ENCODE measurements at places on chromosomes 12 and 14. TPM values are rescaled to one million over a fixed set of nuclear protein-coding genes. Genes with fewer than 3 reads are reported as not detected.
A peak's percentile ranks its signal among the peaks of the same experiment; 100 is the strongest.

Gene KRT6C
- total RNA-seq: not detected

Gene DAO
- not detected for total RNA-seq

Gene PRKD1
- total RNA-seq: 3.3 TPM

DNA sequence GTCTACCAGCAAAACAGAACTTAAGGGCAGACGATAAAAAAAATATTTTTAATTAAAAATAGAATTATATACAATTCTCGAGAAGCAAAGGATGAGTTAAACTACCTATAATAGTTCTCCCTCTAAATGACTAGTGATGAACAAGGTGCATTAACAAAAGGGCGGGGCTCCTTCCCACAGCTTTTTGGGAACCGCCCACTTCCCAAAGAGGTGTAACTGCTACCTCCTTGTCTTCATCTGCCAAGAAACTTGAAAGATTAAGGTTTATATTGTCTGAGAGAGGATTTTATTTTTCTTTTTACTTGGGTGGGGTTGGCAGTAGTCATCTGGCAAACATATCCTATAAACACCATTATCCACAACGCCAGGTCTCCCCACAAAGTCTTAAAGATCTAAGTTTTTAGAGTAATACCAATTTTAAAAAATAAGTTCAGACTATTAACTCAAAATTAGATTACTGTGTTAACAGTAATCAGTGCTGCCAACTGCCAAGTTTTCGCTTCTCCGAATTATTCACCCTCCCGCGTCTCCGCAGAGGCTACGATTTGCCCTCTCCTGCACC is 938 bp downstream of the RALGAPA1 start:
- no peak for DNase-seq

DNA sequence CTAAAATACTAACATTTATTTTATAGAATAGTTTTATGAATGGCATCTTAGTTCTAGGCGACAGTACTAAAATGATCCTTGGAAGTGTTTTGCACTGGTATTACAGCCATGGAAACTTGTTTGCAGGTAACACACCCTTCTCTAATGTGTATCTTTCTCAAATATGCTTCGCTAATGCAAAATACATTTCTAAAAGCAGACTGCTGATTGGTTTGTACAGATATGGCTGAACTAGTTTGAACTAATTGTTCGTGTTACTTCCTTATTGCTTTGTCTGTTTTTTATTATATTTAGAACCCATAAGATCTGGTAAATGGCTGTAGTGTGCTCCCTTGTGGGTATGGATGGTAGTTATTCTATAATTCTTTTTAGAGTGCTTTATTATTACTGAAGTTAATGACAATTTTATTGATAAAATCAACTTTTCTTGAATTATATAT is 53.0 kb downstream of the ATF7IP start:
- no peak for DNase-seq

GRCh38 chr14:50023671-50024490 is 92.5 kb downstream of the VCPKMT start:
- DNase-seq: no peak

DNA sequence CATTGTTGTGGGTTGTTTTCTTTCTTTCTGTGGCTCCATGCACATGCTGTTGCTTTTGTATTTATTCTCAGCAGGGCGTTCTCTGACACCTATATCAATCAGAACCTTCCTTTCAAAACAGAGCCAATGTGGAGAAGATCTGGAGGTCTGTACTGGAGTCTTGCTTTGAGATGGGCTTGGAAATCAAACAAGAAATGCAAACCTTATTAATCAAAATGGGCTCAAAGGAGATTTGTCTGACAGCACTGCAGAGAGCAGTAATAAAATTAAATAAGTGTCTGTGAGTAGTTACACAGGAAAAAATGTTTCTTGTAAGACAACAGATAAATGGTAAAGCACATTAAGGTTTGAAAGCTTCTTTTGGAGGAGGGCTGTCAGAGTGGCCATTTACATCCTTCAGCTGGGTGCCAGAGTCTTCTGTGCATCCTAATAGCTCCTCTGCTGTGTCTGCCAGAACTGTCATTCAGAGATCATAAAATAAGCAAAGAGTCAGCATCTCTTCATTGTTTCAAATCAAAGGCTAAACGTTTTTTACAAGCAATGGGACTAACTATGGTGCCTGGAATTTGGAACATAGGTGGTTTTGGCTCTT is 414.3 kb downstream of the NAV3 start:
- no peak for DNase-seq

DNA sequence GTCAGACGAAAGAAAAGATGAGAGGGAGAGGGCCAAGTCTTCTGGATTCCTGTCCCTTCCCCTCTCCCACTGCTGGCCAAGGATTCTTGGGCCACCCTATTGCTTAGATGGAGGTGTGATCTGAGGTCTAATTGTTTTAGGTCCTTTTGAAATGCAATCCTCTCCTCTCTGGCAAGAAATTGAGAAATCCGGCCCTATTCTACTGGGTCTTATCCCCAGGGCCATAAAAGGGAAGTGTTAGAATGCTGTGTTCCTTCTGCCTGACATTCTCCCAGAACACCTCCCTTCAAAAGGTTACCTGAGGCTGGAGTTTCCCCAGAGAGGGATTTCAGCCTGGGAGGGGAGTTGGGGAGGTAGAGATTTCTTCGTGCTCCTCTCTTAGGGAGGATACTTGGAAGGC is 4.4 kb downstream of the WNT5B start:
- DNase-seq: no peak

DNA sequence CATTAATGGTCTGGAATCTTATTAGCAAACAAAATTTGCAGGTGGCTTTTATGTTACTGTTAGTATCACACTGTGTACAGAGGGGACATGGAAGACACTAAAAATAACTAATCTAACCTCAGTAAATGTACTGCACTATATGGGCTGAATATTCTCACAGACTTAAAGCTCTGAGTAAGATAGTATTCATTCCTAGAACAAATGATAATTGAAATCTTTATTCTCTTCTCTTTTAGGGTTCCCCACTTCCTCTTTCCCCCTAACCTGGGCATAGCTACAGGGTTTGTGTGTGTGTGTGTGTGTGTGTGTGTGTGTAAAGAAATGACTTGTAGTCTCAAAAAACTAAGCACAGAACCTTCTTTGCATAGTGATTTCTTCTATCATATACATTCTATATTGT is 21.4 kb upstream of the HECTD1 start:
- peak; percentile 58 for DNase-seq

Data from B cell (primary cell).